Daoy (cell line): ENCODE measurements at places on chromosomes 4 and X. TPM values are rescaled to one million over a fixed set of nuclear protein-coding genes. Genes with fewer than 3 reads are reported as not detected.

SMR3B gene
- total RNA-seq = not detected in 2 replicates

DNA sequence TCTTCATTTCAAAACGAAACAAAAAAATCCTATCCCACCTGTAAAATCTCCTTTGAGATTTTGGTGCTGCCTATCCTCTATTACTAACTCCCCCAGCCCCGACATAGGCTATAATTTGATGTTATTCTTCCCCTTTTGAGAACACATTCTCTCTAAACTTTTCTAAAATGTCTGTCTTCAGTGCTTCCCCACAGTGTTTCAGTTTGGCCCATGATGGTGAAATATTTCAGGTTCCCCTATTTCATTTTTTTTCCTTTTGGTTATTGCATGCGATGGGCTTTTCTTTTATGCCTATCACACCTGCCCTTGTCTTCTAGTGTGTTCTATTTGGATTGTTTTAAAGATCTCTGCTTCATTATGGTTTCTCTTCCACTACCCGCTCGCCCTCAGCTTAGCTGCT is 14.7 kb downstream of the BCORL1 start:
- DNase-seq = no peak

HPGDS gene
- total RNA-seq = not detected in 2 replicates

GRCh38 chr4:25844961-25845712 is 17.7 kb downstream of the SEL1L3 start:
- DNase-seq = no peak

GRCh38 chrX:618761-619450 is 11.7 kb upstream of the SHOX start:
- DNase-seq = no peak

PPID gene
- total RNA-seq = 47.8 and 50.3 TPM in 2 replicates

DNA sequence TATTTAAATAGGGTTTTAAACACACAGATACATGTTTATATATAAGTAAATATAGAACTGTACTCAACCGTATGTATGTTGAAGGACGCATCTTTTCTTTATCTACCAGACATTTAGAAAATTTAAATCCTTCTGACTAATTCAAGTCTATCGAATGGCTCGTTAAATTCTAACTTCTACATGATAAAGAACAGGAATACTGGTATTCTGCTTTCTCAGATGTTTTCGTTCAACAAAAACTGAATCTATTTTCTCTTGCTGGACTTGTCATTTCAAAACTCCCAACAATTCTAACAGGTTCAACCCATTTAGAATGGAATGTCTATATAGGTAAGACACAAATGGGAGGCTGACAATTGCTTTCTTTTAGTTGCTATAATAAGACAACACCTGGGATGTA is 978.3 kb upstream of the ADGRL3 start:
- DNase-seq = no peak

GPR82 gene
- not detected in 2 replicates for total RNA-seq

TNMD gene
- not detected in 2 replicates for total RNA-seq

- DNase-seq = no peak
Measured at GRCh38 chrX:85375333-85375738, 4.1 kb downstream of the POF1B start.

DNA sequence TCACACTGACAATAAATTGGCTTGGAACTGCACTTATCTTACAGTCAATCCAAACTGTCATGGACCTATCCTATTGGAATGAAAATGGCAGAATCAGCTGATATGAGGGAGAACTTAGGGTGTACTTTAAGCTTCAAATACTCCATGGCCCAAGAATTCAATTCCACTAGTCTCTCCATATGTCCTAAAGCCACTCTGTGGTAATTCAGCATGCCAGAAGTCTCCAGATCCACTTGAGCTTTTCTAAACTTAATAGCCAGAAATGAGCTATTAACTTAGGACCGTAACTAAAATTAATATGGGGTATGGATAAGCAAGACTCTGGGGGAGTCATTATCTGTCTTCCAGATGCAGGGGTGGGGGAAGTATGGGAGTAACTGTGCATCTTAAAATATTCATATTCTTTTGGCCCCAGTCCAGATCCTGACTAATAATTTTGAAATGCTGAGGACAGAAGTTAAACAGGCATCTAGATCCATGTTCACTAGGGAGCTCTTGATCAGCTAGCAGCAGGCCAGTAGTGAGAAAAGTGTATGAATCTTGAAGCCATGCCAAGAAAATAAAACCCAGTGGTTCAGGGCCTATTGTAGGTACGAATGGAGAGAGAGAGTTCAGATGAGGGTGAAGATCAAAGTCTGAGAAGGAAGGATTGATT is 167.6 kb downstream of the DKK2 start:
- DNase-seq = no peak

PABPC1L2A gene
- not detected in 2 replicates for total RNA-seq

CSAG2 gene
- total RNA-seq = not detected in 2 replicates

ADH7 gene
- not detected in 2 replicates for total RNA-seq

- DNase-seq = no peak
Measured at GRCh38 chr4:6208416-6208815, 8.1 kb upstream of the JAKMIP1 start.

CFI gene
- total RNA-seq = 1.7 and 3.6 TPM in 2 replicates

DNA sequence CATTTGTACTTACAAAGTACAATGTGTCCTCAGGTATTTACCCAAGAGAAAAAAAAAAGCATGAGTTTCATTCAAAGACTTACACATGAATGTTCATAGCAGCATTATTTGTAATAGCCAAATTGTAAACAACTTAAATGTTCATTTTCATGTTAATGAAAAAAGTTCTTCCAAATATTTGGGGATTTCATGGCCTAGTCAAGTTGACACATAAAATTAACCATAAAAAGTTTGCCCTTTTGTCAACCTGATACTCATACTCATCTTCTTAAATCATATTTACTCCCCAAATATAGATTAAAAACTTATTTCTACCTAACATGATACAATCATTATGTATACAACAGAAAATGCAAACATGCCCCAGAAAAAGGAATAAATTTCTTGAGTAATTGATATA is 112.5 kb upstream of the EMCN start:
- DNase-seq = no peak

P2RY4 gene
- total RNA-seq = not detected in 2 replicates

CSAG1 gene
- 12.9 and 20.9 TPM in 2 replicates for total RNA-seq

- DNase-seq = no peak
Measured at GRCh38 chr4:54189140-54189539, 40.0 kb upstream of the PDGFRA start.

PCDH10 gene
- 0.69 and 1.6 TPM in 2 replicates for total RNA-seq

DNA sequence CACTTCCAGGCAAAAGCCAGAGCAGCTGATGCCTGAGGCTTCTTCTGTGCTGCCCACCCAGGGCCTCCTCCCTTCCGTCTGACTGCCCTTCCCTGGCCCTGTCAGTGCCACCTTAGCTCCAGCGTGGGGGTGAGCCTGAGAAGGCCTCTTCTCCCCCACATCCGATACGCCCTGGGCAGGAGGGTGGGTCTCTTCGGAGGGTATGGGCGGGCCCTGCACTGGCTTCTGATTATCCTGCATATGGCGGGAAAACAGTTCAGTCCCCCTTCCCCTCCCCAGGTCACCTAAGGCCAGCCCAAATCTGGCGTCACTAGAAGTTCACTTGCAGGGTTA is 256.7 kb downstream of the FBXW7 start:
- DNase-seq = no peak

GRCh38 chr4:8039290-8039689 is 99.6 kb upstream of the AFAP1 start:
- no peak for DNase-seq

- DNase-seq = no peak
Measured at GRCh38 chr4:48604527-48604926, 114.5 kb downstream of the ZAR1 start.

DNA sequence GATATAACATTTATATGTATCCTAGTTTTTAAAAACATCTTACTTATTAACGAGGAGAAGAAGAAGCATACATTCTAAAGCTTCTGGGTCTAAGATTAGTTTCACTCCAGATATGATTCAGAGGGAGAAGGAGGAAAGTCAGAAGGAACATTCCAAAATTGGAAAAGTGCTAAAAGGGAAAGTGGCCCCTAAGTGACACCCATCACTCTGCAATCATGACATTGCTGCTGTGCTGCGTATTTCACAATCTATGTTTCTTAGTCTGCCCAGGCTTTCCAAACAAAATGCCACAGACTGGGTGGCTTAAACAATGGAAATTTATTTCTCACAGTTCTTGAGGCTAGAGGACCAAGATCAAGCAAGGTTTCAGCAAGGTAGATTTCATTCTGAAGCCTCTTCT is 72.5 kb upstream of the ATOH1 start:
- DNase-seq = no peak

DNA sequence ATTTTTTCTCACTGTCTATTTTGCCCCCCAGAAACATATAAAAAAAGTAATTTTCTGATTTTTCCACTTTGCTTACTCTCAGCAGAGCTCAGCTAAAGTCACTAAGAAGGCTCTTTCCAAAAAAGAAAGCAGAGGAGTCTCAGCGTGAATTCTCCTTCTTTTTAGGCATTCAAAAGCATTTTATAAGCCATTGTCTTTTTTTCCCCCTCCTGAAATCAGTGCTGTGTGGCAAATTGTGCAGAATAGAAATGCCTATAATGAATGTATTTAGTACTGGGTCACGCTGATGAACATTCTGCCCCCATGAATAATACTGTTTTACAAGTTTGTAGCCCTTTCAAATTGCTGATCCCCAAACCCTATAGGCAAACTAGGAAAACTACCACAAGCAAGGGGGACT is 1.6 kb upstream of the PCDH18 start:
- DNase-seq = no peak
